ENCODE measurements at places on chromosomes 12 and 14.

DNA sequence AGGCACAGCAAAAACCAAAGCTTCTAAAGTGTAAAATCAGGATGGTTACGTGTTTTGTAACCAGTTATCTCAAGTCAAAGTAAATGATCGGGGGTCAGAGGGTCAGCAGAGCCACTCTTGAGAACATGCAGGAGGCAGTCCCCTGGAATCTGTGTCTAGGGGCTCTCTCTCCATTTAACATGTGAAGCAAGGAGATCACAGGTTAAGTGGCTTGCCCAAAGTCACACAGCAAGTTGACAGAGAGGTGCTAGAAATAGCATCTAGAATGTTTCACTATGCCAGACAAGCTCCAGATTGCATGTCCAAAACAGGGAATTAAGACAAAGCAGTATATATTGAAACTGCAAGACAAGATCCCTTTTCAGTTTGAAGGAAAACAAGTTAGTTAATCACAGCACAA is 33.4 kb downstream of the PPTC7 start:
- DNase-seq, result no peak

GRCh38 chr12:6956021-6956727 is 5.0 kb downstream of the PTPN6 start:
- no peak for DNase-seq

DNA sequence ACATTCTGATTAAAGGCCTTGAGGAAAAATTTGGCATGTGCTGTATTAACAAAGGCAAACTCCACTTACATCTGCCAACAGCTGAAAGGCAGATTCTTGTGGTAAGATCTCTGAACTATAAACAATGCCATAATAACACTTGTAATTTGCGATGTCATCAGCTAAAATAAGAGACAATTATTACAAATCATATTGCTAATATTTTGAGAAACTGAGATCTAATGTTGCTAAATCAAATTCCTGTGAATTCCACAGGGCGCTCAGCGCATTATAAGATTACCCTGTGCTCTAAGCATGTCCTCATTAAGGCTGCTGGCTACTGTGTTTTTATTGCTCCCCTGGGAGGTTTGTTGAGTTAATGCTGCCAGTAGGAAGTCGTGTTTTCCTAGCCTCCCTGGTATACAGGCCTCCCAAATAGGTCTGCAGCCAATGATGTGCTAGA is 244.8 kb downstream of the DACT1 start:
- peak; percentile 93 for DNase-seq

DNA sequence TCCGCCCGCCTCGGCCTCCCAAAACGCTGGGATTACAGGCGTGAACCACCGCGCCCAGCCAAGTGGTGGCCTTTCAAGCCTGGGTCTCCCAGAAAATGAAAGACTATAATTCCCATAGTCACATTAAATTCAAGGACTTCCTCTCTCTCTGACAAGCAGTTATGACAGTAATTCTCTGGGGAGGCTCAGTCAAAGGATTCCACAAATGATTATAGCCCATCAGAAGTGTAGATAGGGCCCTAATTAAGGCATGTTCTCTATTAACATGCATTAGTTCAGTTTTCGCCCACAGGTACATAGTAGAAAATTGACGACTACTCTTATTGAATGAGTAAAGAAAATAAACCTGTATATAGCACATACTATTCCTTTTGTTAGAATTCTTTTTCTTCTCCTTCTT is 16.4 kb downstream of the PRMT8 start:
- DNase-seq, result no peak

All from fibroblast of skin of left biceps (primary cell).